NCI-H187 (cell line): ENCODE measurements at places on chromosomes 4 and X.

DNA sequence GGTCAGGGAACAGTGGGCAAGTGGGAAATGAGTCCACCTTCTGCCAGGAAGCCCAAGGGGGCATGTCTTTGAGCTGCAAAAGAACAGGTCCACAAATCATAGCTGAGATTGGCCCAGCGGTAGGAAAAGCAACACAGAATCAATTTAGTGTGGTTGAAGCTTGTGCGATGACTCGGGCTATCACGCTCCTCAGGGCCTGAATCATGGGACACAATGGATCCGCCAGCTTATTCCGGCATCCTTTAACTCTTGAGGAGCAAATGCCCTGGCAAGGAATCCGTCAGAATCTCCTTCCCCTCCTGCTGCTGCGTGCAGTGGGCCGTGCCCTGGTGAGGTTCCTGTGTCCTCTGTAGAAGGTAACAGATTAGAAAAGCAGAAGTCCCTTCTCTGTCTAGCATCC, 98.0 kb downstream of the RELL1 start:
- no peak for DNase-seq

GRCh38 chr4:168569931-168570276, 73.1 kb downstream of the PALLD start:
- no peak for DNase-seq

- peak; percentile 62 for DNase-seq
These were observed 69.6 kb upstream of the C4orf50 start for GRCh38 chr4:6087669-6088341.

DNA sequence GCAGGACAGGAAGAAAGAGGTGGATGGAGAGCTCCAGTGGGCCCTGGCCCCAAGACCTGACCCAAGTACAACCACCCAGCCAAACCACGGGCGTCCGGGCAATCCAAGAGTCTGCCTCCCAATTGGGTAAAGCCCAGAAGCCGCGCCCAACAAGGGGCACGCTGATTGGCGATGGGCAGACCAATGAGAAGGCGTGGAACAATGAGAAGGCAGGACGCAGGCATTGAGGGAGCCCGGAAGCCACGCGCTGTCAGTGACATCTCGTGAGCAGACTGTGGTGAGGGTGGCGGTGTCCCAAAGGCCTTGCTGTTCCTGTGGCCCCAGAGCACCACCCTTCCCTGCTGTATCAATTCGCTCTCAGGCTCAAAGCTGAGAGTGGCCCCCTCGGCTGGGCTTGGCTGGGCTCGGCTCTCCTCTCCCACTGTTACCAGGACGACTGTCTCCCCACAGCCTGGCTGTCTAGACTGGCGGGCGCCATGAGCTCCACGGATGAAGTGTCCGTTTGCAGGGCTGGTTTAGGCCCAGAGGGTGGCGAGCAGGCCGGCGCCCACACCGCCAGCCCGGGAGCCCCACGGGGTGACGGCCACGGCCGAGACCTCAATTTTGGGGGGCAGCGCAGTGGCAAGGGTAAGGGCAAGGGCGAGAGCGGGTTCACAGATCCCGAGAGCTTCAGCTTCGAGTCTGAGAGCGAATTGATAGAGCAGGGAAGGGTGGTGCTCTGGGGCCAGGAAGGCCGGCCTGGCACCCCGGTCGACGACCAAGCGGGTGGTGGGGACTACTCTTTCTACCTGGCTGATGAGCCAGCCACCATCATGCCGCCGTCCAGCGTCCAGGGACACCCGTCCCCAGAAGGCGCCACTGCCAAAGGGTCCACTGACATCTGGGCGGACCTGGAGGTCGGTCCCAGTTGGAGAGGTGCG, at the start of gene LOC101059915:
Gene LOC101059915, plus strand, starts transcription at position 219 of the 920 bp plus-strand sequence.
- no peak for DNase-seq

- DNase-seq: no peak
These were observed 218.1 kb downstream of the ANTXR2 start for GRCh38 chr4:79854856-79855502.
